ENCODE measurements at places on chromosomes 12 and 14. TPM values are rescaled to one million over a fixed set of nuclear protein-coding genes. Genes with fewer than 3 reads are reported as not detected.

CMA1 gene
- total RNA-seq = not detected

DNA sequence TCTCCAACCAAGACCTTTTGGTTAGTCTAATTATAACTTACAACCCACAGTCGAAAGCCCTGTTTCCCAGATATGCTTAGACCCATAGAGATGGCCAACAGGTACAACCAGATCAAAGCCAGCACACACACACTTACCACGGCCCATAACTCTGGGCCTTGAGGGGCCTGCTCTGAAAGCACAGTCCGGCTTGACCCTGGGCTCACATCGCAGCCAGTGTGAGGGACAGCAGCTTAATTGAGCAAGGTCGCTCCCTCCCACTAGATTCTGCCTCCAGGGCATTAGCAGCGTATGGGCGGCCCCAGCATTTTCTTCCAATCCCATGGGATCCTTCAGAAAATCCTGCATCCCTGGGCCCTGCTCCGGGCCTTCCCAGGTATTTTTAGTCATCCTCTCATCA lies 157.4 kb upstream of the FKBP4 start:
- peaks cover 20% of the 10 kb centered on the region for H3K4me1 ChIP-seq
- no peak overlapping the region for H3K27ac ChIP-seq
- H3K27me3 ChIP-seq = no peaks in the 10 kb centered on the region
- no peak overlapping the region for H3K4me3 ChIP-seq

CCDC184 gene
- total RNA-seq = 11.9 TPM

CEBPE gene
- total RNA-seq = not detected

FAM90A1 gene
- not detected for total RNA-seq

GRCh38 chr12:12700254-12700653 lies 4.3 kb upstream of the GPR19 start:
- DNase-seq = no peak
- H3K4me1 ChIP-seq = peaks cover 10% of the 10 kb centered on the region
- no peak overlapping the region for H3K4me3 ChIP-seq

GRCh38 chr12:64923536-64923935 lies 99.1 kb downstream of the TBC1D30 start:
- H3K36me3 ChIP-seq = no peaks in the 10 kb centered on the region
- no peaks in the 10 kb centered on the region for H3K27me3 ChIP-seq
- DNase-seq = no peak
- H3K4me1 ChIP-seq = no peaks in the 10 kb centered on the region

- H3K4me1 ChIP-seq = peaks cover 4% of the 10 kb centered on the region
- no peaks in the 10 kb centered on the region for H3K36me3 ChIP-seq
- no peaks in the 10 kb centered on the region for H3K27me3 ChIP-seq
- no peak overlapping the region for H3K27ac ChIP-seq
- DNase-seq = no peak
Measured at GRCh38 chr12:18955594-18955993, 173.9 kb upstream of the PLEKHA5 start.

RASSF9 gene
- total RNA-seq = not detected

DNA sequence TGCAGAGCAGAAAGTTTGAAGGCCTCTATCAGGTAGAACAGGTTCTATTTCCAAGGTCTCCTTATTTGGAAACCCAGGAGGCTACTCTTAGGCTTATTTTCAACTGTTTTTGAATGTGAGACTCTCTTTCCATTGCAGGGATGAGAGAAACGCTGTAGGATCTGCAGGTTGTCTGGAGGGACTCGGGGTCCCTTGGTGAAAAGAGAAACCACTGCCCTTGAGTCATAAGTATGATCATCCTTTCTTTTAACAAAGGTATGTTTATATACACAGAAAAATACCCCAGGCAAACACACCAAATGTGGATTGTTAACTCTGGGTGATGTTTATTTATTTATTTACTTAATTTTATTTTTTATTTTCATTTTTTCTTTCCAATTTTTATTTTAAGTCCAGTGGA lies 57.8 kb upstream of the MAX start:
- H3K4me1 ChIP-seq = no peaks in the 10 kb centered on the region
- H3K27me3 ChIP-seq = no peaks in the 10 kb centered on the region
- H3K4me3 ChIP-seq = no peak overlapping the region
